Stimulated activated CD4-positive, alpha-beta T cell treated with anti-CD3 and anti-CD28 coated beads, Interleukin-12 subunit alpha, Interleukin-12 subunit beta, amount 100 ng/mL, for 4 hours (primary cell): ENCODE measurements at places on chromosomes 1 and 21.

DNA sequence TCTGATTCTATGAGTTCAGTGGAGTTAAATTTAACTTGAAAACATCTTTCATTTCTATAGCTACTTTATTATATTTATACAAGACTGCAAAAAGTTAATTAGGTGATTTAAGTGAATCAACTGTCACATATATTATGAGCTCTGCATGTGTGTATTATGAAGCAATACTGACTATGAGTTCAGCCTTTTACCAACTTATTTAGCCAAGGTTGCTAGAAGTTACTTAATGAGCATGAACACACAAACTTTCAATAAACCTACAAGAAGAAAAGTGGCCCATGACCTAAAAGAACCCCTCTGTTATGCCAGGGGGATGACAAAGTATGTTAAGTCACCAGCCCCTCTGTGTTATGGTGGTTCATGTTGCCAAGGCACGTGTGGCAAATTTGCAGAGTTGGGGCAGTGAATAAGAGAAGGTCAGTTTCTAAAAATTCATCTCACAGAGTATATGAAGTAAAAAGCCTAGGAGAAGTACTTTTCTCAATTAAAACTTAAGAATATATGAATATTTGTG, 86.7 kb upstream of the LYPLAL1 start:
- DNase-seq, result no peak

- no peak for DNase-seq
These were observed 40.0 kb upstream of the TNFRSF1B start for GRCh38 chr1:12126781-12127180.

DNA sequence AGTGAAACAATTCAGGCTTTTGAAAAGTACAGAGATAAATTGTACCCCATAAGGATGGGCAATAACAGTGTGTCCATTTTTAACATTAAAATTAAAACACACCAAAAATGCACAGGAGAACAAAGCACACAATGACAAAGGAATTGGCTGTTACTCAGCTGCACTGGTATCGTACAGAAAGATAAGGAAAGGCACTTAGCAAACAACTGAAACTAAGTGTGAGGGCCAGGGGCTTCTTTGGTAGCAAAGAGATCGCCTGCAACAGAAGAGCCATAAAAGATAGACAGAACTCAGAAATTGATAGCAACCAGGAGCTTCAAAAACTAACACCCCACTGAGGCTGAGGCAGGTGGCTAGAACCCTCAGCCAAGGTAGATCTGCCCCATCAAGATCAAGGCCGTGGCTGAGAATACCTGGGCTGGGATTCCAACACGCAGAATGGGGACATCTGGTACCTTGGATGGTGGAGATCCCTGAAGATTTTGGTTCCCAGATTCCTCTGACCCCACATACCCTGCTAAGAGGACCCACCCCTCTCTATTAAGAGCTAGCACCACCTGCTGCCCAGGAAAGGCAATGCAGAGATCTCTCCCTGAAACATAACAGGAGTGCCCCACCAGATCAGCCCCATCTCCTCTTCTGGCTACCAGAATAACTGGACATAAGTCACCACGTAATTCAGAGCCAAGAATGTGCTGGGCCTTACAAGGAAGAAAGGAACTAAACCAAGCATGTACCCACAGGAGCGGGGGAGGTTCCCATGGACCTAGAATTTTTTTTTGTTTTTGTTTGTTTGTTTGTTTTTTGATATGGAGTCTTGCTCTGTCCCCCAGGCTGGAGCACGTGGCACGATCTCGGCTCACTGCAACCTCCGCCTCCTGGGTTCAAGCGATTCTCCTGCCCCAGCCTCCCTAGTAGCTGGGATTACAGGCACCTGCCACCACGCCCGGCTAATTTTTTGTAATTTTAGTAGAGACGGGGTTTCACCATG, 16.2 kb downstream of the PLEKHO1 start:
- peak; percentile 55 for DNase-seq

DNA sequence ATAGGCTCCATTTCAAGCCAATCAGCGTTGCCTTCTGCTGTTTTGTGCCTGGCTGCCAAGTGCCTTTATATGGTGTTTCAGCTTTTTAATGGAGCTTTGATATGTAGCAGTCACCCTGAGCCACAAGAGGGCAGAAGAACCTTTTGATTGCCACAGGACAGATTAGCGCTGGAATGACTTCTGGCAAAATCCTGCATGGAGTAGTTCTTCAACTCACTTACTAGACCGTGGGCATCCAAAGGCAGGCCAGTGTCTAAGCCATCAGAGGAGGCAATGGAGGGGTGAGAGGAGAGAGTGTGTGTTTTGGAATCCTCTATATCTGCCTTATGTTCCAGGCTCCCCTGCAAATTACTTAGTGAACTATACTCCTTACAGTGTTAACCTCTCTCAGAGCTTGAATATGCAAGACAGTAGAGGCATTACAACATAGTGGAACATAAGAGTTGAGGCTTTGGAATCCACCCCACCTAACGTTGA, 56.2 kb downstream of the ST3GAL3 start:
- peak; percentile 17 for DNase-seq

DNA sequence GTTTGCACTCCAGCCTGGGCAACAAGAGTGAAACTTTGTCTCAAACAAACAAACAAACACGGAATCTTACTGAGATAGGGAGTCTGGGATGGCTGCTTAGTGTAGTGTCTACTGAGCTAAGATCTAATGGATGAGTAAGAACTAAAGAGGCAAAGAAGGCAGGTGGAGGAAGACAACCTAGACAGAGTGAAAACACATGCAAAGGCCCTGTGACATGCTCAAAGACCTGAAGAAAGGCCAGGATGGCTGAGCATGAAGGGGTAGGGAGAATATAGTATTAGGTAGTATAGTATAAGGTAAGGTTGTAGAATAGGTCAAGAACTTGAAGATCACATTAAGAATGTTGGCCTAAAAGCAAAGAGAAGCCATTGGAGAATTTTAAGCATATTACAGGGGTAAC, 49.1 kb downstream of the MAP3K7CL start:
- no peak for DNase-seq

GRCh38 chr1:159900755-159901360, 893 bp upstream of the CFAP45 start:
- DNase-seq, result no peak
